ENCODE measurements at places on chromosomes 4 and X.

GRCh38 chrX:150372280-150372679 is 9.2 kb downstream of the MAMLD1 start:
- no peak for DNase-seq

DNA sequence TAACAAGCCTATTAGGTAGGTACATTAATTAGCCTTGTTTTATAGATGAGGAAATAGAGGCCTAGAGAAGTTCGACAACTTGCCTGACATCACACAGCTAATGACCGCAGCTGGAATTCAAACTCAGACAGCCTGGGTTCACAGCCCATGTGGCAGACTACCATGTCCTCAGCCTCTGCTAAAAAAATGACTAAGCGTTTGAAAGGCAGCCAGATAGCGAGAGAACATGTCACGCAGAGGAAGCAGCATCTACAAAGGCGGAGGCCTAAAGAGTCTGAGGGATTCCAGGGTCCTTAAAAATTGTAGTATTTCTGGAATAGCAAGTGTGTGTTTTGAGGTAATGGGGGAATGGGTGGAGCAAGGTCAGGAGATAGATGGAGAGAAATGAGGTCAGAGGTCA is 33.2 kb upstream of the BMP15 start:
- DNase-seq: no peak

DNA sequence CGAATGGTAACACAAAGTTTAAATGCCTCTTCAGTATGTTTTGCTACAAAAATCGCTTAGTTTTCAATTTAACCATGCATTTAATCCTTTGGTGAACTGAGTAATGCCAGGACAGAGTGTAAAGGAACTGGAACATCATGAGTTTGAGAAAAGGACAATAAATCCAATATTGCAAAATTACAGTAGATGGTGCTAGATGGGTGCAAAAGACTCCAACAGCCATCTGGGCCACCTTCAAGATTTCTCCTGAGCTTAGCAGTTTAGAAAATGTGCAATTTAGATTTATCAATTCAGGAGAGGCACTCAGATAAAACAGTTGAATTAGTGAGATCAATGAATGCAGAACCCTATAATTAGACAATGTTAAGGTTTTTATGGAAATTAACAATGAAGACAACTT is 33.2 kb upstream of the MID1IP1 start:
- peak; percentile 11 for DNase-seq

DNA sequence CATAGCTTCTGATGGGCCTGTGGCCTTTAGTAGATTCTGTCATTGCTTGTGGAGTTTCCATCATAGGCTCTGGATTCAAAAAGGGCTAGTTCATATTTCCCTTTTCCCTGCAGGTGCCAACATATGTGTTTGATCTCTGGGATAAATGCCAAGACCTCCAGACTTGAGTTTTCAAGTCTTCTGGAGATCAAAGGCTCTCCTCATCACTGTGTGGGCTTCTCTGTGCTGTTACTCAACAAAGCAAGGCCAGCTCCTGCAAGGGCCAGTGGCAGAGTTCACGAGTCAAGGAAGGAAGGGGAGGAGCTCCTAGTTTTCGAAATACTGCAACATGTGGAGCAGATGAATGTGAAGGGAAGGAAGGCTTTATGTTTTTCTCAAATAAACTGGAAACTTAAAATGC is 62.7 kb upstream of the SCML1 start:
- no peak for DNase-seq

- DNase-seq: no peak
Measured at GRCh38 chr4:122706511-122706910, 26.0 kb upstream of the BBS12 start.

DNA sequence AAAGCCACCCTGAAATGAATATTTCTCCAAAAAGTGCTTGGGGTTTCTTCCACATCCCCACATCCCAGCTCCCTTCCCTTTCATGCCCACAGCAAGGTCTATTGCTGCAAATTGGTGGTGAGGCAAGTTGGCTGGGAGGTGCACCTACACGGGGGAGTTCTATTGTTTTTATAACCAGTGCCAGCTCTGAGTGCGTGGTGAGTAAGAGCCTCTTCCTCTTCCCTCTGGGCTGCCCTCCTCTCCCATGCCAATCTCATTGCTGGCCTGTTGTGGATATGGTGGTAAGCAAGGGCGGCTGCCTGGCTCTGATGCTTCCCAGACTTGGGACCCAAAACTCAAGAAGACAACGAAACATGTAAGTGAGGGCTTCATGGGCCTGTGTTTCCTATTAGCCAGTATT is 204.3 kb downstream of the SHROOM3 start:
- DNase-seq: no peak

- no peak for DNase-seq
Measured at GRCh38 chr4:147987252-147987651, 255.4 kb downstream of the ARHGAP10 start.

- DNase-seq: no peak
Measured at GRCh38 chr4:157023941-157024340, 52.0 kb upstream of the GLRB start.

GRCh38 chrX:11430271-11430670 is 137.1 kb downstream of the AMELX start:
- peak; percentile 54 for DNase-seq

- DNase-seq: no peak
Measured at GRCh38 chr4:1797298-1797860, 4.3 kb downstream of the FGFR3 start.

DNA sequence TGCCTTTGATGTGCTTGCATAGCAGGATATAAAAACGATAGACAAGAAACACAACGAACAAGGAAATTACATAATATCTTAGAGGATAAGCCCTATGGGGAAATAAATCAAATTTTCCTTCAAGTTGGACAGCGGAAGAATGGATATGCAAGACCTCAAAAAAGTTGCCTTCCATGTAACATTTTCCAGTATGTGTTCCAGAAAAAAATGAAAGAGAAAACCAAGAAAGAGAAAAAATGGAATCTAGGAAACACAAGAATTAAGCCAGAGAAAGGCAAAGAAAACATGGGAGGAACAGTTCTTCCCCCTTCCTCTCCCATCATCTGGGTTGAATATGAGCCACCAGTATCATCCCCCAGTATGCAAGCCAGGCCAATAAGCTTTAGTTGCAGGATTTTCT is 34.6 kb upstream of the MID1 start:
- DNase-seq: no peak

DNA sequence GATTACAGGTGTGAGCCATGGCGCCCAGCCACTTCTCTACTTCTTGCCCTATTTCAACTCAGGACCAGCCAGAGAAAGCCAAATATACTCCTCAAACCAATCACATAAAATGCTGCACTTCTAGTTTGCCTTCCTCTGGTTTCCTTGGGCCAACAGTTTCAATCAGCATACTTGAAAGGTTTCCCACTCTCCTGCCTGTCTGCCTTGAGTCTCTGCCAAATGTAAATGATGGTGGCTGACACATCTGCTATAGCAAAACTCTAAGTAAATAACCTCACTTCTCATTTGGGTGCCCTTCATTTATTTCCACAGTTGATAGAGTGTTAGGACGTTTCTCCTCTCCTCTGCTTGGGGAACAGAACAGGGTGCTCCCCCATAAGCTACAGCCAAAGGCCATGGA is 36.4 kb upstream of the PPA2 start:
- no peak for DNase-seq

DNA sequence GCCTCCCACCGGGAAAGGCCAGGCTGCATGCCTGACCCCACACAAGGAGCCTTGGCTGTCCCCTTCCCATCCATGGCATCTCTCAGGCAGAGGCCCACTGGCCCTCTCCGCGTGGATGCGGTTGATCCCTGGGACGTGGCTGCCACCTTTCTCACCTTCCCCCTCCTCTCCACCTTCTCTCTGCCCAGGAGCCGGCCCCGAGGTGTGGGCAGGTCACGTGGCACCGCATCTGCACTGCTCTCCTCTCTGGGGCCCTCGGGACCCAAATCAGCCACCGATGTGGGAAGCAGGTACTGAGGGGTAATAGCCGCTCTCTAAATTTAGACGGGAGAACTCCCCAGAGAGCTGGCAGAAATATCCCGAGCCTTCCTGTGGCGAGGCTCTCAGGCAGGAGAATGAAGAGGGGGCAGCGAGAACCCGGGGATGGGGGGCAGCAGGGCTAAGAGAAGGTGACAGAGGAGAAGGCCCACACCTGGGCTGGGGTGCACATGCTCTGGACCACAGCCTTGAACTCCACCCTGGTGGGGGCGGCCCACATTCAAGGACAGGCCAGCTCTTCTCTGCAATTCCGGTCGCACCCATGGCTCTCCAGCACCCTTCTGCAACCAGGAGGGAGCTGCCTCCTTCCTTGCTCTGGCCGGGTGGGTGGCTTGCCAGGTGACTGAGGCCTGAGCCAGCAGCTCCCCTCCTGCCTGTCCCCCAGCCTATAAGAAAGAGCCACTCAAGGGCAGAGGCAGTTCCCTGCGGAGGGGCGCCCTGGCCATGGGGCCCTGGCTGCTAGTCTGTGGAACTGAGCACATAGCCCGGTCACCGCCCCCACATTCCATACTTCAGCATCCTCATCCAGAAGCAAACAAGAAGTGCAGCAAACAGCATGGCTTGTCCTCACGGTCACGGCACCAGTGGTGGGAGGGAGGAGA is 9.6 kb upstream of the DUSP9 start:
- no peak for DNase-seq

- no peak for DNase-seq
Measured at GRCh38 chr4:148097801-148098200, 344.4 kb downstream of the NR3C2 start.

GRCh38 chrX:9503261-9503660 is 38.4 kb downstream of the TBL1X start:
- DNase-seq: no peak

DNA sequence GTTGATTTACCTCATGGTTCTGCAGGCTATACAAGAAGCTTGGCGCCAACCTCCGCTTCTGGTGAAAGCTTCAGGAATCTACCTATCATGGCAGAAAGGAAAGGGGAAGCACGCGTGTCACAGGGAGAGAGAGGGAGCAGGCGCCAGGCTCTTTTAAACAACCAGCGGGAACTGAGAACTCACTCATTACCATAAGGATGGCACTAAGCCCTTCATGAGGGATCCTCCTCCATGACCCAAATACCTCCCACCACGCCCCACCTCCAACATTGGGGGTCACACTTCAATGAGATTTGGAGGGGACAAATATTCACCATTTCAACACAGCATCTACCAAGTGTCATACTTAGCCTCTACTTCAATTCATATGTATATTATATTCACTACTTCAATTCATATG is 18.8 kb upstream of the TBC1D8B start:
- no peak for DNase-seq

- no peak for DNase-seq
Measured at GRCh38 chrX:106171293-106171820, 3.3 kb downstream of the PWWP3B start.

Data from amniotic epithelial cell (primary cell).